ENCODE measurements at places on chromosomes 12 and 14.

GRCh38 chr12:2796187-2796666, 1.5 kb downstream of the FKBP4 start:
- DNase-seq = no peak

GRCh38 chr14:76705214-76705613, 56.1 kb upstream of the VASH1 start:
- DNase-seq = no peak

GRCh38 chr12:52354200-52354599, 13.1 kb downstream of the KRT85 start:
- DNase-seq = no peak

GRCh38 chr14:90191154-90191553, 65.2 kb upstream of the PSMC1 start:
- no peak for DNase-seq
